Progenitor cell of endocrine pancreas (in vitro differentiated cells): ENCODE measurements at places on chromosomes 16 and 17. TPM values are rescaled to one million over a fixed set of nuclear protein-coding genes. Genes with fewer than 3 reads are reported as not detected.

GPR179 gene
- total RNA-seq, result 0.27 and 0.41 TPM in 2 replicates

- no peak for DNase-seq
Observed at GRCh38 chr17:77881545-77881944, 77.0 kb upstream of the TNRC6C start.

GRCh38 chr16:89210904-89211515, 6.5 kb upstream of the ZNF778 start:
- DNase-seq, result no peak

AIPL1 gene
- total RNA-seq, result not detected in 2 replicates
